ENCODE measurements at places on chromosomes 7 and 10. TPM values are rescaled to one million over a fixed set of nuclear protein-coding genes. Genes with fewer than 3 reads are reported as not detected.
A peak's percentile ranks its signal among the peaks of the same experiment; 100 is the strongest.

Gene VAX1
- not detected for total RNA-seq

DNA sequence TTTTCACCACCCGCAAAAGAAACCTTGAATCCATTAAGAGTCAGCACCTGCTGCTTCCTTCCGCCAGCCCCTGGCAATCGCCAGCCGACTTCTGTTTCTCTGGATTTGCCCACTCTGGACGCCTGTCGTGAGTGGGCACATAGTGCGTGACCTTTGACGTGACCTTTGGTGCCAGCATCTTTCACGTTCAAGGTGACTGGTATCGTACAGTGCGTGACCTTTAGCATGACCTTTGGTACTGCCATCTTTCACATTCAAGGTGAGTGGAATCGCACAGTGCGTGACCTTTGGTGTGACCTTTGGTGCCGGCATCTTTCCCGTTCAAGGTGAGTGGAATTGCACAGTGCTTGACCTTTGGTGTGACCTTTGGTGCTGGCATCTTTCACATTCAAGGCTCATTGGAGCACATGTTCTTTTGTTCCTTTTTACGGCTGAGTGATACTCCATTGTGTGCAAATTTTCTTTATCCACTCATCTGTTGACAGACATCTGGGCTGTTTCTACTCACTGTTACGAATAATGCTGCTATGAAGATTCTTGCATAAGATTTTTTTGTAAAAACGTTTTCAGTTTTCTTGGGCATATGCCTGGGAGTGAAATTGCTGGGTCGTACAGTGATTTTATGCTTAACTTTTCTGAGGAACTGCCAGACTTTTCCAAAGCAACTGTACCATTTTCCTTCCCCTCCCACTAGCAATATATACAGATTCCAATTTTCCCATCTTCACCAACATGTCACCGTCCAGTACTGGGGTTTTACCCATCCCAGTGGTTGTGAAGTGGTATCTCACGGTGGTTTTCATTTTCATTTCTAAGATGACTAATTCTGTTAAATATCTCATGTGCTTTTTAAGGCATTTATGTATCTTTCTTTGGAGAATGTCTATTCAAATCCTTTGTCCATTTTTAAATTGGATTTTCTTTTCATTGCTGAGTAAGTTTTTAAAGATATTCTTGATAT is 145.3 kb downstream of the DIP2C start:
- no peaks in the 10 kb centered on the region for H3K36me3 ChIP-seq
- peaks cover 7% of the 10 kb centered on the region for H3K4me1 ChIP-seq
- H3K27ac ChIP-seq: no peak overlapping the region
- no peak overlapping the region for H3K4me3 ChIP-seq
- no peak for DNase-seq

Gene SSBP1
- total RNA-seq: 309 TPM

Gene HMX2
- total RNA-seq: 0.12 TPM

Gene ABCC2
- 0.99 TPM for total RNA-seq

Gene SYCE1
- total RNA-seq: 1.4 TPM

- H3K36me3 ChIP-seq: no peaks in the 10 kb centered on the region
- no peaks in the 10 kb centered on the region for H3K4me1 ChIP-seq
- no peak overlapping the region for H3K4me3 ChIP-seq
- H3K27me3 ChIP-seq: peaks cover 11% of the 10 kb centered on the region
- no peak overlapping the region for H3K27ac ChIP-seq
Measured at GRCh38 chr10:12937527-12937926, 64.0 kb downstream of the CCDC3 start.

Gene CREB5
- 2.4 TPM for total RNA-seq

DNA sequence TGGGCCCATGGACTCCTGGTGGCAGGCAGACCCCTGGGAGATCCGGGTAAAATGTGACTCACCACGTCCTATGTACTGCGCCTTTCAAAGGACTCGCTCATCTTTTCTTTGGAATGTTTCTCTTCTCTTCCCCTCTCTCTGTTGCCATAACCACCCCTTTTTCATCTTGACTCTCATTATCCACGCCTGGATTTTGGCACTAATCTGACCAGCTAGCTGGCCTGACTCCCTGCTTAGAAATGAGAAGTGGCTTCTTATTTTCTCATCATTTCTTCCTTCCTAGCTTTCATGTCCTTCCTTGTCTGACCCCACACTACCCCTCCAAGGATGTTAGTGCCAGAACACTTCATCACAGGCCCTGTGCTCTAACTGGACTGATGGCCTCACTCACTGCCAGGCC is 98.0 kb upstream of the FAM171A1 start:
- H3K27me3 ChIP-seq: peaks cover 24% of the 10 kb centered on the region
- no peaks in the 10 kb centered on the region for H3K4me1 ChIP-seq
- DNase-seq: no peak
- H3K4me3 ChIP-seq: no peak overlapping the region
- H3K27ac ChIP-seq: no peak overlapping the region

GRCh38 chr7:129785685-129786514 is 166.9 kb downstream of the UBE2H start:
- H3K4me3 ChIP-seq: peak overlapping the region; percentile 59
- H3K27me3 ChIP-seq: peaks cover 81% of the 10 kb centered on the region
- no peaks in the 10 kb centered on the region for H3K36me3 ChIP-seq
- no peak overlapping the region for H3K27ac ChIP-seq

Gene TAS2R38
- total RNA-seq: not detected

GRCh38 chr7:11625669-11626068 is 206.3 kb downstream of the THSD7A start:
- H3K4me1 ChIP-seq: no peaks in the 10 kb centered on the region
- H3K4me3 ChIP-seq: no peak overlapping the region
- DNase-seq: no peak
- no peaks in the 10 kb centered on the region for H3K27me3 ChIP-seq
- no peak overlapping the region for H3K27ac ChIP-seq

Gene ASB10
- not detected for total RNA-seq

Measured in activated naive CD8-positive, alpha-beta T cell treated with anti-CD3 and anti-CD28 coated beads for 36 hours (primary cell).